Panc1 (cell line): ENCODE measurements at places on chromosomes 6 and 20.
A peak's percentile ranks its signal among the peaks of the same experiment; 100 is the strongest.

GRCh38 chr6:121008553-121008952 lies 325.7 kb downstream of the TBC1D32 start:
- DNase-seq: no peak

DNA sequence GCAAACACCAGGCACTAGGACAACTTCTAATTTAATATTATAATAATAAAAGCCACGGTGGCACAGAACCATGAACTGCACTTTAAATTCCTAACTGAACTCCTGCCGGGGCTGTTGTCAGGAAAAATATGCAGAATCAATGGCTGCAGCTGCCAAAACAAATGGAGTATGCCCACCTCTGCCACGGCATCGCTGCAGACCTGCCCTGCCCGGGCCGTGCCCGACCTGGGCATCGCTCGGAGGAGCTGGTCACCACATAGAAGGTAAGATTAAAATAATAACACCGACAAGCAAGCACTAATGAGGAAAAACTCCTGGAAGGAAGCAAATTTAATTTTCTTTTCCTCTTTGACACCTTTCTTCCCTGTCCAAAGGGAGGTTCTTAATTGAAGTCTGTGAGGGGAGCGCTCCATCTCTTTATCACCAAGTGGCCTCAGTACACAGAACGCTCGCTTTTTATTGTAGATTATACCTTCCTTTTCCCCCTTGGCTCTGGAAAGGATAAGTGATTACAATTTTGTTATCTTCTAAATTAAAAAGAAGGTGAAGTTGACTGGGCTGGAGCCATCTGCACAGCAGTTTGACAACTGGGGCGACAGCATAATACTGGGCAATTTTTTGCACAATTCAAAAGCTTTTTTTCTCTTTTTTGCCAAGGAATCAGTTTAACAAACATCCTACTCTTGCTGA lies 351.3 kb downstream of the ZFAND3 start:
- no peak for DNase-seq

- DNase-seq: no peak
Observed at GRCh38 chr6:24848461-24848860, 49.7 kb upstream of the ARMH2 start.

DNA sequence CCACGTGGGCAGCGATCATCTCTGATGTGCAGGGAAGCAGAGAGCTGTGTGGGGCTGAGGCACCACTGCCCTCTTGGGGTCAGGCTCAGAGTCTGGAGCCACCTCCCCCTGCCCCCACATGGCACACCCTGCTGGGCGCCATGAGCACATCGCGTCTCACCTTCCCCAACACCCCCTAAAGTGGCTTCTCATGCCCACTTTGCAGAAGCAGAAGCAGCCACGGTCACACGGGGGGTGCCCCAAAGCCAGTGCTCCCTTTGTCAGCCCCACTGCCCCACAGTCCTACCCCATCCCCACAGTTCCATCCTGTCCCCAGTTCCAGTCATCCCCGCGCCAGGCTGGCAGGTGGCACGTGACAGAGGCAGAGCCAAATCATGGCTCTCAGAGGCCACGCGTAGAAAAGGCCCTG lies 19.5 kb downstream of the SDCBP2 start:
- DNase-seq: no peak

GRCh38 chr6:137099689-137100403 lies 55.1 kb upstream of the IL20RA start:
- no peak for DNase-seq

- DNase-seq: no peak
Observed at GRCh38 chr6:568954-569523, 87.9 kb downstream of the HUS1B start.

DNA sequence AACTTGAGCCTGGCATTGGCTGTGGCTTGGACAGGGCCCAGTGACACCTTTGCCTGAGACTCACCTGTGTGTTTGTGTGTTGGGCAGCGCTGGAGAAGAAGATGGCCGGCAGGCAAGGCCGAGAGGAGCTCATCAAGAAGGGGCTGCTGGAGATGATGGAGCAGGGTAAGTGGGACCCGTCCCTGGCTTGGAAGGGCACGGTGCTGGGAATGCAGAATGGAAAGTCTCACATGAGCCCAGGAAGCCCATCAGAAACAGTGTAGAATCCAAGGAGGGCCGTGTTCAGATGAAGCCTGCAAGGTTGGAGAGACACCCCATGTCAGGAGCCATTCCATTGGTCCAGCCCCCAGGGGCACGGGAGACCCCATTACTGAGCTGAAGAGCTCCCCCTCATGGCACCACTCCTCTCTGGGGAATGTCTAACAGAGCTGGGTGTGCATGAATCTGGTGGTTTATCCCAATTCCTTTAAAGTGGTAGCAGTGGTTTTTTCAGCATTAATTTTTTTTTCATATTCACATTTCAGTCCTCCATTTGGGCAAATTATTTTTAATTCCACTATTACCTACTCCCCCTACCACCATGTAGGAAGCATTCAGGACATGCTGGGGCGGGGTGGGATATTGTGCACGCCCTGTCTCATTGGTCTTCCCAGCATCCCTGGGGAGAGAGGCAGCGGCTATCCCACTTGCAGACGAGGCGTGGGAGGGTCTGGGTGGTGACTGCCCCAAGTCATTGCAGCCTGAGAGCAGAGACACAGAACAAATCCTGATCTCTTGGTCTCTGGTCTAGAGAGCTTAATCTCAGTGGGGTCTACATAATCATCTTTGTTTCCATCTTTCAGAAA lies 143.6 kb downstream of the PHACTR3 start:
- DNase-seq: no peak

GRCh38 chr6:39114388-39114703 lies 640 bp downstream of the SAYSD1 start:
- DNase-seq: peak; percentile 39

DNA sequence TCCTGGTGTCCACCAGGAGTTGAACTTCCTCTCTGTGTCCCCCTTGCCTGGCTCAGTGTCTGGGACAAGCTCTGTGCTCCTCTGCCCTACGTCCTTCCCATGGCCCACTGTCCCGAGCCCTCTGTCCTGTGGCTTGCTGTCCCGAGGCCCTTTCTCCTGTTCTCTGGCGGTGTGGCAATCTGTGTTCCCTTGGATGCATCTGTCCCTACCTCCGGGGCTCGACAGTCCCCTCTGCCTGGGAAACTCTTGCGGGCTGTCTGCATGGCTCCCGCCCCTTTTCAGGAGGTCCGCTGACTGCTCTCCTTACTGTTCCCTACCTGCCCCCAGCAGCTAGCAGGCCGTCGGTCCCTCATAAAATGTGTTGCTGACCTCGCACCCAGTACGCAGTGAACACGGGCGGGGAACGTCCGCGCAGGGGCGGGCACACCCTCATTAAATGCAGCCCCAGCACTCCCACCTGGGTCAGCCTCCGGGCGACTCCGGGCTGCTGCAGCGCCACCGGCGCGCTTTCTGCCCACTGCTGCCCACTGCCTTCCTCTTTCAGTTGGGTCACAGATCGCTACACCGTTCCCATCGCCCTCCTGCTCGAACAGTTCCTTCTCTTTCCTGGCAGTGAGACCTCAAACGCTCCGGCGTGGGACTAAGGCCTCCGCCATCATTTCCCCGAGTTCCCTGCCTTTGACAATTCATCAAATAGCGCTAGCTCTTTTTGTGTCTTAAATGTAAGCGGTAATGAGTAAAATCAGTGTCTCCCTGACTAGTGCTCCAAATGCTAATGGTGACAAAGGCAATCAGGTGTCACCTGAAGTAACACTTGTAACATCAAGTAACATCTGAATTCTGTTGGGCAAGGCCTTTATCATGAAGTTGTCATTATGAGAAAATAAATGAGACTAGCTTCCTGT lies 60.5 kb downstream of the RSPH3 start:
- no peak for DNase-seq

DNA sequence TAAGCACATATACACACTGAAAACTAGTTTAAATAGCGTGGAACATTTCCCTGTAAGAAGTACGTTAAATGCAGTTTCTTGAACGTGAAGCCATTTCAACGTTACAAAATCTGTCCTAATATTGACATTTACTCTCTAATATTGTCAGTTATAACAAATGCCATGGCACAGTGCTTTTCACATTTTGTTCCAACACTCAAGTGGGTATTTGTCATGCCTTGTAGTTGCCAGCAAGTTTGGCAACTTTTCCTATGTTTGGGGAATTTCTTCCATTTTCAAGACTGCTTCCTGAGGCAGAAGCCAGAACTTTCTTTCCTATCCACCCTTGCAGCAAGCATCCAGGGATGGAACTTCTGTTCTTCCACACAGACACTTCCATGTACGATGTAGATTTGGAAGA lies 63.0 kb downstream of the STX11 start:
- DNase-seq: no peak

DNA sequence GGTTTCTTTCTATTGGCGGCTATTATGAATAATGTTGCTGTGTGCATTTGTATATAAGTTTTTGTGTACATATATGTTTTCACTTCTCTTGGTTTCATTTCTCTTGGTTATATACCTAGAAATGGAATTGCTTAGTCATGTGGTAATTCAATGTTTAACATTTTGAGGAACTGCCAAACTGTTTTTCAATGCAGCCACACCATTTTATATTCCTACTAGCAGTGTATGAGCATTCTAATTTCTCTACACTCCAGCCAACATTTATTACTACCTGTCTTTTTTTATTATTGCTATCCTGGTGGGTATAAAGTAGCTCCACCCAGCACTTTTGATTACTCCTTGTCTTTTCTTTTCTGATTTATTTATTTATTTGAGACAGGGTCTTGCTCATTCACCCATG lies 54.8 kb downstream of the PHACTR2 start:
- no peak for DNase-seq

- DNase-seq: no peak
Observed at GRCh38 chr6:56424064-56424463, 176.7 kb upstream of the COL21A1 start.

GRCh38 chr20:55160996-55161395 lies 685.6 kb downstream of the DOK5 start:
- no peak for DNase-seq

GRCh38 chr6:60679175-60679574 lies 1606.8 kb downstream of the KHDRBS2 start:
- DNase-seq: no peak

DNA sequence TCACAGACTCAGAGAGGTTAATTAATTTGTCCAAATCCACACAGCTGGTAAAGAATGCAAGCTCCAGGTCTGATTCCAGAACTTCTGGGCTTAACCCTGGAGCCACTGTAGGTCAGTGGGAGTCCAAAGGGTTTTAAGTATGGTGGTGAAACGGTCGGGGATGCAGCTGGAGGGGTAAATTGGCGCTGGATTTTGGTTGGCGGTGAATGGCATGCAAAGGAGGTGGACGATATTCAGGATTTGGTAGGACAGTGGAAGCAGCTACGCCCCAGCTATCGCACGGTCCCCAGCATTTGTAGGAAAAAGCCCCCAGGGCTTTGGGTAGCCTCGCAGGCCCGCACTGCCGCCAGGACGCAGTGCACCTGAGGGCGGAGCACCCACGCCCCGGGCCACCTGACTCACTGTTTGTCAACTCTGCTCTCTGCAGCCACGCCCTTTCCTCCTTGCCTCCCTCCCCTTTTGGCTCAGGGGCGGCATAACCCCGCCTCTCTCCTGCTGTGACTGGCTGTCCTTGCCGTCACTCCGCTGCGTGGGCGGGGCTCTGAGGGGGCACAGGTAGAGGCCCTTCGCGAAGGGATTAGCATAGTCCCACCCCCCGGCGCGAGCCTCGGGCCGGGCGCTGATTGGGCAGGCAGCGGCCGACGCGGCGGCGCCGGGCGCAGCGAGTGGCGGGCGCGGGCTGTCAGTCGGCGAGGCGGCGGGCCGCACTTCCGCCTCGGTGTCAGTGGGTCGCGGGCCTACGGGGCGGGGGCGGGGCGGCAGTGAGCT lies at the start of gene OSBPL2:
Gene OSBPL2, plus strand, starts transcription at position 721 of the 768 bp plus-strand sequence. CDS start 17,664 bp downstream, outside the sequence.
- DNase-seq: peak; percentile 97

DNA sequence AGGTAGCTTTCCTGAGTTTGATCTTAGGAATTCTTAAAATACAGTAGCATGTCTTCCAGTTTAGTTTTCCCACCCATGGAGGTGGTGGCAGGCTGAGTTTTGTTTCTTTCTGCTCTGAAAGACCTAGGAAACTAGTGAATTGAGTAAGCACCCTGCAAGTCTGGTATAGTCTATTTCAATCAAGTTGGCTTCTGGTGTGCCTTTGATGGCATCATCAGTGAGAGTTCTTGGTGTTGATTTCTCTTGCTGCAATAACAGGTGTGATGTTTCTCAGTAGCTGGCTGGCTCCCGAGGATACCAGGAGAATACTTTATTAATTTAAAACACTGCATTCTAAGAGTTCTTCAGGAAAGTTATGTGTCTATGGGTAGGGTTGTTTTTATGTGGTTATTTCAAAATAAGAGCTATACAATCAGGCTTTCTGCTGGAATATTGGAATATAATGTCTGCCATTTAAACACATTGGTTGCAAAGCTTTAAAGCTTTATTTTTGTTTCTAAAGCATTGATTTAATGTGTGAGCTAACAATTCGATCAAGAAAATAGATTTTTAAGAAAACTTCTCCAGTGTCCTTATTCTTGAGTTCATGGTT lies 19.0 kb downstream of the VAPB start:
- DNase-seq: no peak

DNA sequence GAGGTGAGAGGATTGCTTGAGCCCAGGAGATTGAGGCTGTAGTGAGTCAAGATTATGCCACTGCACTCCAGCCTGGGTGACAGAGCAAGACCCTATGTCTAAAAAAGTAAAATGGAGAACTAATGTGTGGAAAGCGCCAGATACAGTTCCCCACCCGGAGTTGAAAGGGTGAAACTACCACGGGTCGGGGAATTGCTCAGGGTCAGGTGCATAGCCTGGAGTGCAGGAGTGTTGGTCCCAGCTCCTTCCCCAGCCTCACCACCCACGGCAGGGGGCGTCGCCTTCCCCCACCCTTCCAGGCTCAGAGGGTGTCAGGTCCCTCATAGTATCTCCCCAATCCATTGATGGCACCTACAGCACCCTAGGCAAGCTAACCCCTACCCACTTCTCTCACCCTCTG lies 26.1 kb downstream of the C20orf203 start:
- no peak for DNase-seq

GRCh38 chr20:37711994-37712964 lies 18.4 kb downstream of the CTNNBL1 start:
- no peak for DNase-seq
